ENCODE measurements at places on chromosomes 7 and 10. TPM values are rescaled to one million over a fixed set of nuclear protein-coding genes. Genes with fewer than 3 reads are reported as not detected.

The NRF1 gene
- total RNA-seq, result 19.1 TPM

- peak; percentile 93 for DNase-seq
These were observed 709 bp downstream of the ARPC1B start for GRCh38 chr7:99375070-99375807.

The PVRIG gene
- total RNA-seq, result 1.4 TPM

The ZNF117 gene
- total RNA-seq, result 3.5 TPM

All from esophagus muscularis mucosa (tissue), 4 donors.